ENCODE measurements at places on chromosomes 5 and 9. TPM values are rescaled to one million over a fixed set of nuclear protein-coding genes. Genes with fewer than 3 reads are reported as not detected.

DNA sequence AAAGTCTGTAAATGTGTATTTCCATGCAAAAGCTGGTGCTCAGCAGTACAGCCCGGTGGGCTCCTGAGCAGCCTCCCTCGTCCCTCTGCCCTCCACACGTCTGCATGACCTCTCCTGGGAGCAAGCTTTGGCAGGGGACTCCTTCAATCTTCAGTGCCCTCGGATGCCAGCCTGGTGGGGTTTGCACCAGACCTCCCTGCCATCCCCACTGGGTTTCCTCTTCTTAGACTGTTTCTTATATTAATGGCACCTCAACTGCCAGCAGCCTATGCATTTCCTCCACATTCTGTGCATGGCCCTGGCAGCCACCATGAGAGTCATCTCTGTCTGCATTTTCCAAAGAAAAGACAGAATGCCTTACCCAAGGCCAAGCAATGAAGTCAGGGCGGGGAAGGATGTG is 108.4 kb downstream of the ROR2 start:
- H3K4me1 ChIP-seq, result no peaks in the 10 kb centered on the region
- no peak for DNase-seq
- no peaks in the 10 kb centered on the region for H3K36me3 ChIP-seq
- H3K27me3 ChIP-seq, result no peaks in the 10 kb centered on the region
- H3K27ac ChIP-seq, result no peak overlapping the region
- H3K4me3 ChIP-seq, result no peak overlapping the region

The SOHLH1 gene
- not detected for total RNA-seq

The HABP4 gene
- 3.2 TPM for total RNA-seq

DNA sequence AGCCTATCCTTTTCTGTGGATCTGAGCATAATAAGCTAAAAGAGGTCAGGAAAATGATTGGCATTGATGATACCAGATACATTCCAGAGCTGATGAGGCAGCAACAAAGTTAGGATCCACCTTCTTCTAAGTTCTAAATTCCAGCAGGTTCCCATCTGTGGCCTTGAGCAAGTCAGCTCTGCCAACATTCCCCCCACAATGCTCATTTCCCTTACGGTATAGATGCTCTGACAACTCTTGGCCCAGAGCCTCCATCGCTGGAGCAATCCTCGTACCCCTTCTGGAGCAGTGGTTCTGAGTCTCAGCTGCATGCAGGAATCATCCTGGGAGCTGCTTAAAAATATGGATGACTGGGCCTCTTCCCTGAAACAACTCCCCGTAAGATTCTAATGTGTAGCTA is 78.1 kb downstream of the MED27 start:
- no peaks in the 10 kb centered on the region for H3K36me3 ChIP-seq
- no peak overlapping the region for H3K27ac ChIP-seq
- no peaks in the 10 kb centered on the region for H3K4me1 ChIP-seq
- H3K27me3 ChIP-seq, result no peaks in the 10 kb centered on the region
- no peak overlapping the region for H3K4me3 ChIP-seq

Data from Peyer's patch (tissue), 4 donors.